Pons (tissue), 1 donor: ENCODE measurements at places on chromosomes 4 and X.

DNA sequence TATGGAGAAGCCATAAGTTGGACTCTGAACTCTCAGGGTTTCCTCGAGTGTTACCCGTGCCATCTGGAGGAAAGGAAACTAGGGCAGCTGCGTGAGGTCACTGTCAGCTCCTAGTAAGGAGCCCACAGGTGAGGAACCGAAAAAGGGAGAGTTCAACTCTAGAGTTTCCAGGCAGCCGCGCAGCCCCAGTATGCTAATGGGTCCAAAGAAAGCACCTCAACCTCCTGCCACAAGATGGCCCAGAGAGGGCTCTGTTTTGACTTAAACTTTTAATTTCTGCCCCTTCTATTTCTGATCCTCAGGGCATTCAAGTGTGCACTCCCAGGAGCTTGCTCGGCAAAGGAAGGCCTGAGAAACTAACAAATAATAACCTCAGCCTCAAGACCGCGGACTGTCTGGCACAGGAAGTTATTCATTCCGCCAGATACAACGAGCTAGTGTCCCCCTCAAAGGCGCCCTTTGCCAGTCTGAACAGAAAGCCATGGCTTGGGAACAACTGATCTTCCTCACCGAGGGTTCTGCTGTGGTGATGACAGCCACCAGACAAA is 13.9 kb downstream of the SCARB2 start:
- DNase-seq, result peak; percentile 96

- peak; percentile 60 for DNase-seq
Observed at GRCh38 chrX:13051529-13052172, 7.2 kb upstream of the FAM9C start.

DNA sequence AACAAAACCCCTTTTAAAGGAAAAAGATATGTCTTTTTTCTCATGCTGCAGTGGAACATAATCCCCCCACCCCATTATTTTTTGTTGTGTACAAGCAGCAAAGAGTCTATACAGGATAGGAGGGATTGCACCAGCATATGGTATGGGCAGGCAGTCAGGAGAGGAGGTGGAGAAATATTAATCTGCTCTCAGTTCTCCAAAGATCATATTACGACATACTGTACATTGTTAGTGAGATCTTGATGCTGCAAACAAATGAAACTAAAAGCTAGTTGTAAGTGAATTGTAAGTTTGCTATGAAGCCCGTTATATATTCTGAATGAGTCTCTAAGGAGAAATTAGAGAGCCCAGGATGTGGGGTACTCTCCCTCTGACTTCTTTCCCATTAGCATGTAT is 75.3 kb downstream of the RAPGEF2 start:
- no peak for DNase-seq

DNA sequence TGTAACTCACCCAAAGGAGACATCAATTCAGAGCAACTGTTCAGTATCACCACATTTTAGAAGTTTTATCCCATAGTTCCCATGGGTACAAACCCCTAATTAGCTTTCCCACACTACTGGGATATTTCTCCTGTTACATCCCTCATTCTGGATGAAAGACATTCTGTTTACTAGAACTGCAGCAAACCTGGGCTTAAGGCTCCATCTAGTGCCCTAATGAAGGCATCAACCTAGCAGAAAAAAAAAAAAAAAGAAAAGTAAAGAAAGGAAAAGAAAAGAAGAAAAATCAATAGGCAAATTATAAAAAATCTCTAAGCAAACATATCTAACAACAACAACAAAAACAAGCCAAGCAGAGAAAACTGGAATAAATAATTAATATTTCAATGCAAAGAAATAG is 133.7 kb upstream of the CPXCR1 start:
- peak; percentile 72 for DNase-seq

- DNase-seq, result peak; percentile 67
Observed at GRCh38 chr4:83581411-83582288, 45.7 kb downstream of the GPAT3 start.

DNA sequence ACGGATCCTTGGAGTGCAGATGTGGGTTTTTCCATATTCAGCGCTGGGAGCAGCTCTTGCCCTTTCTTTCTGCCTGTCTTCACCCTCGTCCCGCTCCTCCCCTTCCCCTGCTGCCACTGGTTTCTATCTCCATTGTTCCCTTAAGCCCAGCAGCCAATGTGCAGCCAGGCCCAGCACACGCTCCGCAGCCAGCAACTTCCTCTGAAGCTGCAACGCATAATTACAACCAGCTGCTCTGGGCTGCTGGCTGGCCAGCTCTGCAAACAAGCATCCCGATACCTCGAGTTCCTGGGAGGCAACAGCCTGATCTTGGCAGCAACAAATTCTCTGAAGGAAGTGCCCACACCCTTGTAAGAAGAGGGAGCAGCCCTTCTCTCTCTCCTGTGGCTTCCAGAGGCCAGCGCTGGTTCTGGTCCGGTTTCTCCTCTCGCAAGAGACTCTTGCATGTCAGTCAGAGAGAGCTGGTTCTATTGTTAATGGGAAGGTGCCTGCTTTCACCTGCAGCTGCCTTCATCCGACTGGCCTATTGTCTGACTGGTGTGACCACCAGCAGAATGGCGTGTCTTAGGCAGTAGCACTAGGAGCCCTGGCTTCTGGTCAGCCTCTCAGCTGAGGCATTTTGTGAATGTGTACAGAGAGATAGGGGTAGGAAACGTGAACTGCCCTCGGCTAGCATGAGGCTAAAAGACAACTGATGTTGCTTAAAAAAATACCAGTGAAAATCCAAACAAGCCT is 83.8 kb upstream of the MAML3 start:
- peak; percentile 94 for DNase-seq

- no peak for DNase-seq
Observed at GRCh38 chr4:10013722-10014121, 7.6 kb downstream of the SLC2A9 start.

- DNase-seq, result no peak
Observed at GRCh38 chr4:7705062-7705461, 234.6 kb downstream of the AFAP1 start.

DNA sequence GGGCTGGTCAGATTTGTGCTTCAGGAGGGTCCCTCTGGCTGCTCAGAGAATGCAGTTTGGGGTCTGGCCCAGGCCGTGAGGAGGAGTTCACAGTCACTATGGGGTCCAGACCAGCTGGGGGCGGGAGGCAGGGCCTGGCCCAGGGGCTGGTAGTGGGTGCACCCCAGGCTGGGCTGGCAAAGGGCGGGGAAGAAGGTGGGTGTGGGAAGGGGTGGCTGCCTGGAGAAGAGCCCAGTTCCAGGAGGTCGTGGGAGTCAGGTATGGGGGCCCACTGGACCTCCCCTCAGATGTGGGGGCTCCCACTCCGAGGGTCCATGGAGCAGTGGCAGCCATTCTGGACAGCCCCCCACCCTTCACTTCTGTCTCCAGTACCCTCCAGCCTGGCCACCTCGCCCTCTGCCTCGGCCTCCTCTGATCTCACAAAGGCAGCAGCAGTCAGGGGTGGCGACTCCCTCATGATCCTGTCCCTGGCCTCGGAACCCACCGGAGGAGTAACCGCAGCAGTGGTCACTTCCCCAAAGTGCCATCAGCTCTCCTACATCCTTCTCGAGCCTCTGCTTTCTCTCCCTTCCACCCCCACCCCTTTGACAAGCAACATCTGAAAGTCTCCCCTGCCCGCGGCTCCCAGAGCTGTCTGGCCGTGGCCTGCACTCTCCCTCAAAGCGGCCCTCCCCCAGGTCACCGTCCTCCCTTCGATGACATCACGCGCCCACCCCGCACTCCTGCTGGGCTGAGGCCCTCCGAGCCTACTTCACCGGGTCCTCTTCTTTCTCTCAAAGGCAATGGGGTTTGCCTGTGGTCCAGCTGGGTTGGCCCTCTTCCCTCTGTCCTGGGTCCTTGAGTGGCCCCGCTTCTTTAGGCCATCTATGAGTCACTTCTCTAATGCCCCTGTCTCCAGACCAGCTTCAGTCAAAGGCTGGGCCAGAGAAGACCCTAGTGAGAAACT is 1.7 kb upstream of the SLC6A8 start:
- no peak for DNase-seq

DNA sequence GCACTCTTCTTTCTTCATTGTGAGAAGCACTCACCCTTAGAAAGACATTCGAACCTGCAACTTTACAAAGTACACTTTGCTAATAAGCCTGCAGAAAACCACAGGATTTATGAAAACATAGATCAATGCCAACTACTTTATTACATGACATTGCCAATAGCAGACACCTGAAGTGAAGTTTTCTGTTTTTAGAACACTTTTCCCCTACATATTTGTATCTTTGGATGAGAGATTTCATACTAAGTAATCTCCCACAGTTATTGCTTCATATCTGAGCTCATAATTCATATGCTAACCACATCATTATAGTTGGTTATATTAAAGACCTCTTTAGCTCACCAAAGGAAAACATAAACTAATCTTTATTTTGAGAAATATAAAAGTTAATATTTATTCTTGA is 276.5 kb upstream of the CTSO start:
- no peak for DNase-seq

- DNase-seq, result no peak
Observed at GRCh38 chrX:152847281-152847680, 16.4 kb downstream of the NSDHL start.

DNA sequence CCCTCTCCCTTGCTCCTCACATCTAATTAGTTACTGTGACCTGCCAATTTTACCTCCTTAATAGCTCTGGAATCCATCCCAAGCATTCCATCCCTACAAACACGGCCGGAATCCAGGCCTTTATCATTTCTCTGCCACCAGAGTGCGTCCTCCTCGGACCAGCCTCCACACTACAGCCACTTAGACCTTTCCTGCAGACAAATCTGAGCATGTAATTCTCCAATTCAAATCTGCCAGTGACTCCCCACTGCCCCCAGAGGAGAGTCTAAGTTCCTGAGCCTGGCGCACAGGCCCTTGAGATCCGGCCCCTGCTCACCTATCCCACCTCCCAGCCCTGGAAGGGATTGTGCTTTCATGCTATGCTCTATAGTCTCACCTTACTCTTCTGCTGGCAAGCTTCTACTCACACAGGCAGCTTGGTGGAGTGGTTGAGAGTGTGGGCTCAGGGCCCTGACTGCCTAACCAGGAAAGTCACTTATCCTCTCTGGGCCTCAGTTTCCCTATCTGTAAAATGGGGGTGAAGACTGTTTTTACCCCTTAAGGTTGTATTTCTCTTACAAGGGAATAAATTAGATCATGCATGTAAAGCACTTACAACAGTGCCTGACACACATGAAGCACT is 31.2 kb downstream of the PJA1 start:
- no peak for DNase-seq

GRCh38 chr4:124055336-124055735 is 657.2 kb downstream of the ANKRD50 start:
- no peak for DNase-seq

DNA sequence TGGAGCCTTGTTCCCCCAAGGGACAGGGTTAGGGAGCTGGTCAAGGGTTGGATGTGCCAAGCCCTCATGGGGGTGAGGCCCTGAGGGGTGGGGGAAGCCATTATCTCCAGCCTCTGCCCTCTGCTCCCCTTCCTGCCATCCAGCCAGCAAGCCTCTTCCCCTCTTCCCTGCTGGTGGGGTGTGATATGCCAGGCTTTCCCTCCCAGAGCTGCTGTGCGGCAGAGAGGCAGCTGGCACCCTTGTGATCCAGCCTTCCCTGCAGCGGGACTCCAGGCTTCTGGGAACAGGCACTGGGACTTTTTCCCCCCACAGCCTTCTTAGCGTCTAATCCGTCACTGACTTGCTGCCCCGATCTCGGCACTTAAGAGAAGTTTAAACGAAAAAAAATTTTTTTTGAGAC is 6.3 kb downstream of the SSR4 start:
- DNase-seq, result no peak

- no peak for DNase-seq
Observed at GRCh38 chr4:4388836-4389575, 2.1 kb downstream of the NSG1 start.

- DNase-seq, result no peak
Observed at GRCh38 chrX:48997455-48997854, 4.6 kb downstream of the GRIPAP1 start.

- DNase-seq, result no peak
Observed at GRCh38 chrX:16807976-16808542, 21.8 kb downstream of the TXLNG start.

DNA sequence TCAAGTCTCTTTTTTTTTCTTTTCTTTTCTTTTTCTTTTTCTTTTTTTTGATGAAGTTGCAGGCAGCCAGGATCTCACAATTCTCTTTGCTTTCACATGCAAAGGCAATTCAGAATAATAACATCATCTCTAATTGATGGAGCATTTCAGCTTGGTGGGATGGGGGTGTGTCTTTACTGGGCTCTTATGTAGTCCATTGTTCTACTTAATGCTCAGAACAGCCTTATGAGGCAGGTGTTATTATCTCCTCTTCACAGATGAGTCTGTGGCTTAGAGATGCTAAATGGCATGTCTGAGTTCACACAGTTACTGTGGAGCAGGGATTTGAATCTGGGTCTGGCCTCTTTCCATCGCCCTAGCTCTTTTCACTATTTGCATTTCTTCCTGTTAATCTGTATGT is 70.2 kb downstream of the TRPC5 start:
- no peak for DNase-seq

- DNase-seq, result no peak
Observed at GRCh38 chrX:77938083-77938680, 27.7 kb downstream of the ATP7A start.

DNA sequence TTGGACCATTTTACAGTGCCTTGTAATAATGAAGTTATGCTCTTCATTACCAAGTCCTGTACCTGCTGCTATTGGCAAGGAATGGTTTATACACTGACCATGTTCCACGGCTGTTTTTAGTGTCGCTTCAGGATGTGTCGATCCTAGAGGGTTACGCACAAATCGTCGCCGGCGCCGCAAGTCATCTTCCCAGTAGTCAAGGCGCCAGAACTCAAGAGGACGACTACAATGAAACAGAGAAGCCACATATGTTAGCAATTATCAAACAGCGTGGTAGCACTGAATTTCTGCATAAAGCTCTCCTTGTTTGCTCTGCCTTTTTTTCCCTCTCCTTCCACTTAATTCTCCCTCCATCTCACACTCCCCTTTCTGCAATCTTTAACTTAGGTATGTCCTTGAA is 17.0 kb downstream of the MAB21L2 start:
- no peak for DNase-seq

- no peak for DNase-seq
Observed at GRCh38 chr4:82578935-82579334, 17.1 kb upstream of the TMEM150C start.

GRCh38 chr4:87882321-87882720 is 49.6 kb downstream of the MEPE start:
- no peak for DNase-seq
